ENCODE measurements at places on chromosomes 2 and 18. TPM values are rescaled to one million over a fixed set of nuclear protein-coding genes. Genes with fewer than 3 reads are reported as not detected.

PARD6G gene
- total RNA-seq, result 4.1 TPM

DNA sequence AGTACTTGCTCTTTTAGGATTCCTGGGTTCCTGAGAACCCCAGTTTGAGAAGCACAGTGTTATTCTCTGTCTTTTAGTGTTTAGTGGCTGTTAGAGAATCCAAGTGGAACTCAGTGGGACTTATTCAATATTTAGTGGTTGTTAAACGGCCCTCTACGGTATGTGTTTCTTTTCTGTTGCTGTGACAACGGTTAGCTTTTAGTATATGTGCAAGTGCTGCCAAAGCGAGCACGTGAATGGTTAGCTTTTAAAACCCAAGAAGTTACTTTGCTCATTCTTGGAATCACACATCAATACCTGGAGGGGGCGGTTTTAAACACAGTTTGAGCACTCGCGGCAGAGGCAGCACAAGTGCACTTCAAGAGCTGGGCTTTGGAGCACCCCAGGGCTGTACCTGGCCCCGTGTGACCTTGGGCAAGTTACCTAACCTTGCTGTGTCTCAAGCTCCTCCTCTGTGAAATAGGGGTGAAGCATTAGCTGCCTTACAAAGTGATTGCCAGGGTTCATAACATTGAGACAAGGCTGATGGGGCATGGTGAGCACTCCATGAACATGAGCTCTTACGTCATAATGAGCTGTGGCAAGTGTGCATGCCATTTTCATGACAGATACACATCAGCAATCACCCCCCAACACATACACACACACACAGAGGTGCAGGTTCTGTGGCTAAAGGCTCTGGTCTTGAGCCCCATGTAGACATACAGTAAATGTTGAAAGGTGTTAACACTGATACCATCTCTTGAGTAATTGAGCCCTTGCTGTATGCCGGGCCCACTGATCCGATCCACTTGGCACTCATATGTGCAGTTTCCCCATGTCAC is 234.1 kb downstream of the ALPK2 start:
- DNase-seq, result no peak

- no peak for DNase-seq
These were observed 465.1 kb downstream of the LPIN1 start for GRCh38 chr2:12211326-12212175.

HNMT gene
- 82.8 TPM for total RNA-seq

- no peak for DNase-seq
These were observed 164.0 kb downstream of the DTNA start for GRCh38 chr18:34873986-34874580.

CD207 gene
- total RNA-seq, result not detected

NAGK gene
- total RNA-seq, result 141 TPM

- DNase-seq, result no peak
These were observed 983.7 kb downstream of the SUCLG1 start for GRCh38 chr2:83475371-83475770.

DNA sequence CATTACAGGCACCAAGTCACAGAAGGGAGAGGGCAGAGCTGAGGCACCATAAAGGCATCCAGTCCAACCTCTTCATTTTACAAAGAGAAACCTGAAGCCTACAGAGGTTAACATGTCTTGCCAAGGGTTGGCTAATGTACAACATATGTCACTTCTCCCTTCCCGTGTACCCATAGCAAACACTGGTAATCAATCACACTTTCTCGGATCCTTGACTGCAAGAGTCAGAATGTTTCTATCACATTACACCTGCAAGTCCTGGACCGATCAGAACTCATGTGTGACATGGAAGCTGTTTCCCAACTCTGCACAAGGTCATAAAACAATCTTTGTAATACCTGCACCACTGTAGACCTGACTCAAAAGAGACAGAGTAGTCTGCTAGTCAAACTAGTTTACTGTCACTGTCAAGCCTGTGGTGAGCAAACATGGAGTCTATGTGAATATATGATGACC is 6.0 kb downstream of the ANKRD44 start:
- DNase-seq, result no peak

FBXO36 gene
- 2.2 TPM for total RNA-seq

CFAP221 gene
- 2.1 TPM for total RNA-seq

TCF23 gene
- 1.1 TPM for total RNA-seq

- DNase-seq, result no peak
These were observed 20.4 kb downstream of the GPD2 start for GRCh38 chr2:156456616-156457015.

- DNase-seq, result no peak
These were observed 1.5 kb downstream of the COL5A2 start for GRCh38 chr2:189178054-189178453.

- DNase-seq, result no peak
These were observed 155.4 kb upstream of the SPRED2 start for GRCh38 chr2:65587779-65588178.

NYAP2 gene
- 2.0 TPM for total RNA-seq

RUFY4 gene
- 0.45 TPM for total RNA-seq

DNA sequence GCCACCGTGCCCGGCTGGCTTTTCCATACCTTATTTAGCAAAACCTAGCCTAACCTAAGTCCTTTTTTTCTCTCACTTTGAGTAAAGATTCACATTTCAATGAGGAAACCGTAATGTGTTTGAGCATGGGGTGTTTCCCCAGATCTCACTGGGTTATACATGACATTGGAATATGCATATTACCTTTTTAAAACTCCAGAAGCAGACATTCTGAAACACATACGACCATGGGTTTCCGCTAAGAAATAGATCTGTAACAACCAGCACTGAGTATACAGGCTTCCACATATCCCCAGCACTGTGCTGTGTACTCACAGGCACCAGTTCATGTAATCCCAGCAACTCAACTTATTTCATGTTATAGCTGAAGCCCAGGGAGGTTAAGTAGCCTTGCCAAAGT is 41.0 kb upstream of the FOSL2 start:
- DNase-seq, result no peak

MARCHF4 gene
- total RNA-seq, result not detected

KLHL41 gene
- 0.87 TPM for total RNA-seq

CCDC74B gene
- 2.6 TPM for total RNA-seq

DNA sequence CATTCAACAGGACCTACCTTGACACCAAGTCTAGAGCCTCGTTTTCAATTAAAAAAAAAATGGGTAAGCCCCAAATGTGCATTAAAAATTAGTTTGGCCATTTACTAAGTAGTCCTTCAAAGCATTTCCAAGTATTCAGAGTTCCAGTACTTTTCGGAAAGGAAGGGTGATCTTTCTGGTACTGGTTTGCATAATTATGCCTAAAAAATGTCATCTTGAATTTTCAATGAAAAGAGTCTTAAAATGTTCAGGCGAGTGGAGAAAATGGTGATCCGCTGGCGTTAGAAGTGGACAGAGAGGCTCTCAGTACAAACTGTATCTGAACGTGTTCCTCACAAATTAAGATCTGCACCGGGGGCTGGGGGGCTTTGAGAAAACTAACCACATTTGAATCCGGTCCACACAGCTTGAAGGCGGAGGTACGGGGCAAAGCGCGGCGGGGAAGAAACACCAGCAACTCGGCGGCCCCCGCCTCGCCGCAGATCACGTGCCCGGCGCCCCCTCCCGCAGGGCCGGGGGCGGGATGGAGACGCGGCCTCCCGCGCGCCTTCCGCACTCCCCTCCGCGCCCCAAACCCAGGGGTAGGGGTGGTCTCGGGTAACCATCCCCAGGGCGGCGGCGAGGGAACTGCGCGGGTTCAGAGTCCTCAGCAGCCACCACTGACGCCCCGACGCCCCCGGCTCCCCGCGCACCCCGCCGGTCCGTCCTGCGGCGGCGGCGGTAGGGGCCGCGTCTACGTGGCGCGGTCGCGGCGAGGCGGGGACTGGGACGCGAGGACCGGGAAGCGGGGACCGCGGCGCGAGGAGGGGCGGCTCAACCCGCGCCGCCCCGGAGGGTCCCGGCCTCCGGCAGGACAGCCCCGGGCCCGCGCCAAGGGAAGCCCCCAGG is 564 bp downstream of the LPIN2 start:
- DNase-seq, result peak; percentile 87

- DNase-seq, result no peak
These were observed 37.1 kb downstream of the CRIM1 start for GRCh38 chr2:36392571-36393255.

GRCh38 chr2:179307616-179308371 is 43.2 kb upstream of the SESTD1 start:
- no peak for DNase-seq
